ENCODE measurements at places on chromosomes 2 and 18. TPM values are rescaled to one million over a fixed set of nuclear protein-coding genes. Genes with fewer than 3 reads are reported as not detected.

Gene LCT
- 0.31 TPM for total RNA-seq

Gene APCDD1
- not detected for total RNA-seq

Gene C1GALT1C1L
- total RNA-seq: 0.31 TPM

Gene RASGRP3
- 5.8 TPM for total RNA-seq

Gene BOLL
- total RNA-seq: not detected

Gene SNORC
- total RNA-seq: 1.5 TPM

Gene KCNIP3
- total RNA-seq: not detected

Data from activated naive CD8-positive, alpha-beta T cell treated with anti-CD3 and anti-CD28 coated beads for 36 hours (primary cell).